ENCODE measurements at places on chromosomes 11 and 22. TPM values are rescaled to one million over a fixed set of nuclear protein-coding genes. Genes with fewer than 3 reads are reported as not detected.

SMCO4 gene
- 11.4 TPM for total RNA-seq

WT1 gene
- total RNA-seq: 0.10 TPM

ZBED5 gene
- total RNA-seq: 13.9 TPM

C11orf97 gene
- not detected for total RNA-seq

IFITM10 gene
- 1.8 TPM for total RNA-seq

NCF4 gene
- total RNA-seq: not detected
